ENCODE measurements at places on chromosomes 7 and 10. TPM values are rescaled to one million over a fixed set of nuclear protein-coding genes. Genes with fewer than 3 reads are reported as not detected.

DNA sequence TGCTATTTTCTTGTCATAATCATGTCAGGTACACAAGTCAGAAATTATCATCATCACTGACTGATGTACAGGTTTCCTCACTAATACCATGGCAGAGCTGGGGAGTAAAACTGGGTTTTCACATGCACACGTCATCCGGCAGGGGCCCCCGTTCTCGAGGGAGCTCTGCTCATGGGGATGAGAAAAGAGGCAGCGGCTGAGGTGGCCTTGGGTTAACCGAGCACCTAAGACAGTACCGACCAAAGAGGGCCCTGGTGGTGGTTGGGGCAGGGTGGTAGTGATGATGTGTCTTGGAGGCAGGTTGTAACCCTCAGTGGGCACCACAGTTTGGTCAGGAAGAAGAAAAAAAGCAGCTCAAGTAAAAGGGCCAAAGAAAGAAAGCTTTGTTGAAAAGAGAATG is 12.1 kb upstream of the TRPV6 start:
- H3K27ac ChIP-seq: no peak overlapping the region
- no peaks in the 10 kb centered on the region for H3K4me1 ChIP-seq
- H3K36me3 ChIP-seq: no peaks in the 10 kb centered on the region
- H3K4me3 ChIP-seq: no peak overlapping the region
- H3K27me3 ChIP-seq: no peaks in the 10 kb centered on the region
- no peak for DNase-seq

- DNase-seq: no peak
- H3K36me3 ChIP-seq: peaks cover 2% of the 10 kb centered on the region
- H3K4me3 ChIP-seq: no peak overlapping the region
- H3K27me3 ChIP-seq: no peaks in the 10 kb centered on the region
- no peak overlapping the region for H3K27ac ChIP-seq
- H3K4me1 ChIP-seq: no peaks in the 10 kb centered on the region
These were observed 33.4 kb upstream of the PDGFA start for GRCh38 chr7:552868-553635.

Gene SFTPA1
- total RNA-seq: not detected

GRCh38 chr7:150926066-150926465 is 52.1 kb downstream of the KCNH2 start:
- H3K4me1 ChIP-seq: no peaks in the 10 kb centered on the region
- H3K4me3 ChIP-seq: no peak overlapping the region
- DNase-seq: no peak
- no peak overlapping the region for H3K27ac ChIP-seq
- no peaks in the 10 kb centered on the region for H3K36me3 ChIP-seq
- no peaks in the 10 kb centered on the region for H3K27me3 ChIP-seq

Gene CDH23
- total RNA-seq: 1.1 TPM

DNA sequence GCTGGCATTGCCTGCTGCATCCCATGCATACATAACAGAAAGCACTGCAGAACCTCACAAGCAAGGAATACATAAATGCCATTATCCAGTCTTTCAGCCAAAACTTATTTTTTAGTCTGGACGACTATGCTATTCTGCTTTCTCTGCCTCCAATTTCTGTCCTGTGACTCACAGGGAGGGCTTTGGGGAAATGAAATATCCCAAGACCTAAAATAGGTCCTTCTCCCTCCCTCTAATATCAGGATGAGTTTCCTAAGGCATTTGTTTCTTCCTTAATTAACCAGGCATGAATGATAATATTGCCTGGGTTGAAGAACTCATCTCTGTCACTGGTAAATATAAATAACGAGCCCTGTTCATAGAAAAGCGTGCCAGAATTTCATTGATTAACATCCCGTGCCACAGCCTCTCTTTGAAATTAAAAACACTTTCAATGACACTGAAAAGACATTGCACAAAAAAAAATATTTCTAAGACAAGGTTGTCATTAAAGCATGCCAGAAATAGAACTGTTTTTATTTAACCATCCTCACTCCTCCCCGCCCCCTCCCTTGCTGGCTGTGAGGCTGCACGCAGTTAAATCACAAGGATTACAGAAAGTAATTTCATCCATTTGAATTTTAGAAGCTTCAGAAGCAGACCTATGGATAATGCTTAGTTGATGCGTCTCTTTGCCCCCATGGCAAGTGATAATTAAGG is 103.0 kb upstream of the ANKRD1 start:
- no peaks in the 10 kb centered on the region for H3K27me3 ChIP-seq
- no peak overlapping the region for H3K4me3 ChIP-seq
- H3K27ac ChIP-seq: no peak overlapping the region
- no peaks in the 10 kb centered on the region for H3K4me1 ChIP-seq
- H3K36me3 ChIP-seq: no peaks in the 10 kb centered on the region

DNA sequence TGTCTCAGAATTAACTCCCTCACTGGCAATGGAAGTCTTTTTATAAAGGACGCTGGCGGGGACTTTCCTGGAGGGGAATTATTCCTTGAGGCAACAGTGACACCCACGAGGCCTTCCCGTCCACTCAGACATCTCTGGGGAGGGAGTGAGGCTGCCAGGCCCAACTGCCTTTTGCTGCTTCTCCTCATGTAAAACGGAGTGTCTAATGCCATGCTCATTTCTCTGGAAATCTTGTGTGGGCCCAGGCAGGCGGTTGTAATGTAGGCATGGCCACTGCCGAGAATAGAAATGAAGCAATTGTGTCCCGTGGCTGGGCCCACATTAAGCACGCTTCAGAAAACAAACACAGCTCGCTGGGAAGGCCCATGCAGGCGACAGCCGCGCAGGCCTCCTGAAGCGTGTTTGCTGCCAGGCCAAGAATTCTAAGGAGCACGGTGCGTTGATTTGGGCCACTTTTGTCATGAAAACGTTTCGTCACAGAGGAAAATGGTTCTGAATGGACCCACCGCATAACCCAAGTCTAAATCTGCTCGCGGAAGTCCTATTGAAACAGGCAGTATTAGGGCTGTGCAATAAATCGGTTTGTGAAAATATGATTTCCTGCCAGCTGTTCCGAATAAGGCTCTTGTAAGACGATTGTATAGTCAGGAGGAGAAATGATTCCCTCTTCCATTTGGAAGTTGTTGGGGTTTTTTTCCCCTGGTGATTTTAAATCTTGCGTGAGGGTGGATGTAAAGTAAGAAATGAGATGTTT is 104.2 kb upstream of the CHST15 start:
- no peak overlapping the region for H3K27ac ChIP-seq
- no peaks in the 10 kb centered on the region for H3K4me1 ChIP-seq
- no peaks in the 10 kb centered on the region for H3K27me3 ChIP-seq
- no peaks in the 10 kb centered on the region for H3K36me3 ChIP-seq
- H3K4me3 ChIP-seq: no peak overlapping the region
- no peak for DNase-seq

Gene PON3
- total RNA-seq: not detected

All from H9 (cell line).